Hematopoietic multipotent progenitor cell treated with erythropoietin and hydrocortisone succinate and interleukin-3 and kit ligand, for 17 days (in vitro differentiated cells): ENCODE measurements at places on chromosomes 6 and 20.

GRCh38 chr6:31769684-31770371 is 7.3 kb downstream of the VWA7 start:
- peak; percentile 93 for DNase-seq

DNA sequence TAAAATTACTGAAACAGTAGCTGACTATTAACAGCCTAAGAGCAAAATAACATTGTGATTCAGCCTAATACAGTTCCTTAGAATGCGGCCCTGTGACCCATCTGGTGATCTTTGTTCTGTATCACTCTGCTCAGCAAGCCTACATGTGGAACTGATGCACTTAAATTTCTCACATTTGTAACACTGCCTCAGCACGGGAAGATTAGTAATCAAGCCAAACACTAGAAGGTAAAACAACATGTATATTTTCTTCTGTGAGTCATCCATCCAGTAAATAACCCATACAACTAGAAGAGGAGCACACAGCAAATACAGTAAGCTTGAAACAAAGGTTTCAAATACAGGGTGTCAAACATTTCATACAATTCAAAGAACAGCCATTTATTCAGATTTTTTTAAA is 189.7 kb upstream of the NOX3 start:
- DNase-seq: no peak

DNA sequence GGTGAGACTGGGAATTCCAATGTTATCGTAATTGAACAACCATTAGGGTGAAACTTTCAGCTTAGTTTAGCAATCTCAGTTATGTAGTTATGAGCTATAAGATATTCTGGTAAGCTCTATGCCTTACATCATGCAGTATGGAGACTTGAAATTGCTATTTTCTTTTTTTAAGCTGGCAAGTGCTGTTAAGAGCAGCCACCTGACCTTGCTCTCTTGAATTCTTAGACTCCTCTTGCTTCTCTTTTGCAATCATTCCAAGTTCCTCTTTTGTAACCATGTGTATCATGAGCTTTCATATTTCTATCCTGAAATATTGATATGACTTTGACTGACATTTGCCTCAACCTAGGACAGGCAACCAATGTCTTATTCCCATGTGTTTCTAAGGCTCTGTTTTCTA is 446.3 kb upstream of the SLC35B3 start:
- DNase-seq: no peak

GRCh38 chr20:24597051-24597450 is 127.6 kb downstream of the SYNDIG1 start:
- DNase-seq: no peak

GRCh38 chr6:88089708-88090107 is 42.1 kb downstream of the SPACA1 start:
- no peak for DNase-seq

DNA sequence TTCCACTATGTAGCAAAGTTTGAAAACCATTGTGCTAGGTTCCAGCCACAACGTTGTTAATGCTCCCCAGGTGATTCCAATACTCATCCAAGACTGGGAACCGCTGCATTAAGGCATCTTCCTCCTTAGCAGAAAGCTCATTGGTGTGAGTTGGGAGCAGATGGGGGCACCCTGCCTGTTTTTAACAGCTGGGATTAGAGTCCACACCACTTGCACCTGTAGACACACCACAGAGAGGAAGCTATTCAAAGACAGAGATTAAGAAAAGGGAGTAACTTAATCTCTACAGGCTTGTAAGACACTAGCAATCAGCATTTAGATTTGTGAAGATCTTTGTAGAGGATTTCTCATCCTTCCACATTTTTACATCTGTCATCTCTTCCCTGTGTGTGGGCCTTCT is 333.9 kb upstream of the SOX4 start:
- DNase-seq: no peak

GRCh38 chr6:107124934-107125348 is 9.6 kb upstream of the BEND3 start:
- DNase-seq: no peak

- DNase-seq: no peak
Measured at GRCh38 chr6:93272211-93272610, 147.1 kb downstream of the EPHA7 start.

DNA sequence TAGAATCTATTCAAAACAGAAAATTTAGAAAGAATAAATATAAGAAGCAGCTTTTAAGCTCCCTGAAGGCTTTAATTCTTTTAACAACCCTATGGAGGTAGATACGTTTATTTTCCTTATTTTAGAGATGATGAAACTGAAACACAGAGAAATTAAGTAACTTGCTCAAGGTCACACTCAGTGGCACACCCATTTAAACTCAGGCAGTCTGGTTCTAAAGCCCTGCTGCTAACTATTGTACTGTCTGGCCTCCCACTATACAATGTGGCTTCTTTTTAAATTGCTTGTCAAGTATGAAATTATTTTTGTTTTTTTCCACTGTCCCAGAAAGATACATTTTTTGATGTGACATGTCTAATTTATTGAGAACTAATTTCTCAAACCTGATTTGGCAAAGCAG is 55.7 kb downstream of the FAM217A start:
- DNase-seq: no peak

DNA sequence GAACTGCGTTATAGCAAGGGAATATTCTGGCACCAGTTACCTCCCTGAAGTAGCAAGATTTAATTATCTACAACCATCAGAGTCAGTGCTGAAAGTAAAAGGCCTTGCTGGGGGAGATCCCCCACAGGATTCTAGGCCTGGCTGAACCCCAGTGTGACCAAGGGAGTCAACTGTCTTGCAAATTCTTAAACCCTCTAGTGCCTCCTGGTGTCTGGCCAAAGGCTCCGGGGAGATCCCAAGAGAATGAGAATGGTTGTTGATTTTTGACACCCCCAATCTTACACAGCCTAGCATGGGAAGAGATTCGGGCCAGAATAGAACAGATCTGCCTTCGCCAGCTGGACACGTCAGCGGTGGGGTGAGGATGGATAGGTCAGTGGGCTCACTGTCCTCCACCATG is 179.4 kb downstream of the ERMARD start:
- no peak for DNase-seq

GRCh38 chr6:34295721-34296120 is 46.9 kb upstream of the SMIM29 start:
- DNase-seq: no peak

DNA sequence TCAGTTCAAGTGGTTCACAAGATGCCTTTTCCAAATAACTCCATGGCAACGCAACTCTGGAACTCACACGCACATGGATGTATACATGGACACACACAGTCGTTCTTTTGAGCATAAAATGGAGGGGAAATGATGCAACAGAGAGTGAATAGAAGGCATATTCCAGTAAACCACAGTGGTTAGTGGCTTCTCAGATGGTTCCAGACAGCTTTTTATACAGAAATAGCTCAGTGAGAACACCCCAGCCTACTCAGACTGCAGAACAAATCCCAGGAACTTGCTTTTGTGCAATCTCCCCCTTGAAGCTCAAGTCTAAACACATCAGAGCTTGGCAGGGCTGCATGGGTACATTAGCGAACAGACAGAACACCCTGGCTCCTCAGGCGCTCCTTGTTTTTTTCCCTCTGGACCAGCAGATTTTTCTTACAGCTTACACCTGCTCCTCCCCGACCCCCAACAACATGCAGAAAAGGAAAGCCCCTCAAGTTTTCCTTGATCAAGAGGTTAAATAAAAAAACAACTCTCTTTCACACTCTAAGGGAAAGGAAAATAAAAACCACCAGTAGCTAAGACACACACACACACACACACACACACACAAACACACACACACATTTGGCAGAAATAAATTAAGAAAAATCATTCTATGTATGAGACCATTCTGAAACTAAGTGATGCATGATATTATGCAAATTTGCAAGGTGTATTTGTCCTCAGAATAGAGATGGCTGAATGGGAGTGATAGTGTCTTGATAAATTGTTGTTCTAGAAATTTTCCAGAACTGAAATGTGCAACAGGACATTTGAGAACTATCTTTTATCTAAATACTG is 51.2 kb upstream of the RANBP9 start:
- DNase-seq: no peak

DNA sequence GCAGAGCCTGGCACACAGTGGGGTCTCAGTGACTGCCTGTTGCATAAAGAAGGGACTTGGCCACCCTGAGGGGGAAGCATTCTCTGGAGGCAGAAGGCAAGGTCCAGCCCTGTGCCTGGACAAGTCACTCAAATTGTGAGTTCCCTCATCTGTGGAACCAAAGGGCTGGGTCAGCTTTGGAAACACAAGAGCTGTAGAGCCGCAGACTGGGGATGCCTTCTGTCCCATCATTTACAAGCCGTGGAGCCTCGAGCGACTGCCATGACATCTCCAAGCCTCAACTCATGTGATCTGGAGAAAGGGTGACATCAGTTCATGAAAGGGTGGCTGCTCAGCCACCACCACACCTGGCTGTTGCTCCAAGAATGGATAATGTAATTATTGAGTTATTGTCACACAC is 20.4 kb upstream of the SIRPD start:
- DNase-seq: no peak

DNA sequence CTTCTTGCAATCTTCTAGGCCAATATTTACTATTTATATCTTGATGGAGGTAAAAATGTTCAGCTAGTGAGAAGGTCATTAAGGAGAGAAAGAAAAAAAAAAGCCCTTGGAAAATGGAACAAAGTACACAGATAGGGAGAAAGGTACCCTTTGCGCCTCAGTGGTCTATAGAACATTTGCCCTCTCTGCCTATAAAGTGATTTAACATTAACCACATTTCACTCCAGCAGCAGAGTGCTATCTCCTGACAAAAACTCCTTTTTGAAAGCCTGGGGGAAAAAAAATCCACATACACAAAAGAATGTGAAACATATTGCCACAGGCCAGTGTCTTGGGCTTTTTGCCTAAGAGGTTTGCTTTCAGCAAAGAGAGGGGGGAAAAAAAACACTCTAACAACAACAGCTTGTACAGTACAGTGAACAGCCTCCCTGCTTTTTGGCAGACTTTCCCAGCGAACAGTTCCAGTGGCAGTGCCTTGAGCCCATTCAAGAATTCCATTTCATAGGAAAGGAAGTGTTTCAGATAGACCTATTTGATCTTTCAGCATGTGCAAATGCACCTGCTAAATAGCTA is 695 bp downstream of the ARHGAP18 start:
- no peak for DNase-seq

- no peak for DNase-seq
Measured at GRCh38 chr6:49543087-49543858, 7.2 kb upstream of the C6orf141 start.

DNA sequence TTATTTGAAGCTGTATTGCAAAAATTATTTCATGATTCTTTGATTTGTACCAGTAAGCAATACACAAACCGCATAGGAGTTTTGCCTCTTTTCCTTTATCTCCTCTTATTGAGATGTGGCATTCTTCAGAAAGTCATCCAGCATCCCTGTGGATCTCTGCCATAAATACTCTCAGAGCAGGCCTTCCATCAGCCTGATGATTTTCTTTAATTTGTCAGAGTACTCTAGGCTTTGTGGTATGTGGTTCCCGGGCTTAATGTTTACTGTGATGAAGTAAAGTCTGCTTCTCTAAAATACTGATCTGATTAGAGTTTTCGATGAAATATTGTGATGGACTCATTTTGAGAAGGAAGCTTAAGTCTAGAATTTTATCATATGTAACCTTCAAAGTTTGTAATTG is 31.1 kb upstream of the SLC35D3 start:
- DNase-seq: no peak

- DNase-seq: no peak
Measured at GRCh38 chr6:34059136-34059731, 86.7 kb downstream of the GRM4 start.

- DNase-seq: no peak
Measured at GRCh38 chr6:46539866-46540265, 48.6 kb upstream of the RCAN2 start.

DNA sequence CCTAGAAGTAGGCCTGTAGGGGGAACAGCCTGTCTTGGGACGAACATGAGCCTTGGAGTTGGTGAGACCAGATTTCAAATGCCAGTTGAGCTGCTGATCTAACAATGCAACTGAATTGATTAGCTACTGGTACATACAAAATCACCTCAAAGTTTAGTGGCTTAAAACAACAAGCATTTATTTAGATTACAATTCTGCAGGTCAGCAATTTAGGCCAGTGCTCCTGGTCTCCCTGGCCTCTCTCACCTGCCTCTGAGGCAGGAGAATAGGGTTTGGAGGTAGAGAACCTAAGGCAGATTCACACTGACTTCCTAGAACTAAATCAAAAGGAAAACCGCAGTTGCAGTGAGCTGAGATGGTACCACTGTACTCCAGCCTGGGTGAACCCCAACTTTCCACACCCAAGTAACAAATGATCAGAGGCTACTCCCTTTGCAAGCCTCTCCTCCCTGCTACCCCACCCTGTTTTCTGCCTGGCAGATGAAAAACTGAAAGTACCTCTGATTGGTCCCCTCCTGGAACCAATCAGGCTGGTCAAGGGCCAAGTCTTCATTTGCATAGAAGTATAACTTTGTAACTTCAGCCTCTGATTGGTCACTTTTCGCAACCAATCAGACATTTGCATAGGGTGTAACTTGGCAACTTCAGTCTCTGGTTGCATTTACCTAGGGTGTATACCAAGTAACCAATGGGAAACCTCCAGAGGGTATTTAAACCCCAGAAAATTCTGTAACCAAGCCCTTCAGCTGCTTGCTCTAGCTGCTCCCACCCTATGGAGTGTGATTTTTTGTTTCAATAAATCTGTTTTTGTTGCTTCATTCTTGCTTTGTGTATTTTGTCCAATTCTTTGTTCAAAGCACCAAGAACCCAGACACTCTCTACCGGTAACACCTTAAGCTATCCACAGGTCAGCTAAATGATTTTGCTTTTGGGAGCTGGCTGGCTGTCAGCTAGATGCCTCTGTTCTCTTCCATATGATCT is 8.1 kb upstream of the UBR2 start:
- DNase-seq: peak; percentile 92

DNA sequence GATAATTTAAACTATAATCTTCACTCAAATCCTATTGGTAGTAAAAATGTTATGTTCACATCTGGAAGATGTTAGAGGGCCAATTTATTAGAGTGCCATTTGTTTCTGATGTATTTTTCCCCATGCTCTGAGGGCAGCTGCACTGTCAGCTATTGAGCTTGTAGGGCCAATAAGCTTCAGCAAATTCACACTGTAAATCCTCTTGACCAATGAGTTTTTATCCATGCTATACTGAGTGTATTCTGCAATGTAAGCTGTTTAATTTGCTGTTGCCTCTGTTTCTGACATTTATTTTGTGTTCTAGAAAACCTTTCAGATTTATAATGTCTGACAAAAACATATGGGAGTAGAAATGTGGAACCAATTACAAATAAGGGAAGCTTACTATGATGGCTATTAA is 62.6 kb downstream of the OGFRL1 start:
- no peak for DNase-seq

- no peak for DNase-seq
Measured at GRCh38 chr6:81890846-81891245, 138.4 kb upstream of the TENT5A start.
